Right hindlimb (tissue), 1 donor: ENCODE measurements at places on chromosomes 7 and 10.

- DNase-seq, result no peak
Observed at GRCh38 chr7:131673576-131673975, 117.1 kb upstream of the PODXL start.

DNA sequence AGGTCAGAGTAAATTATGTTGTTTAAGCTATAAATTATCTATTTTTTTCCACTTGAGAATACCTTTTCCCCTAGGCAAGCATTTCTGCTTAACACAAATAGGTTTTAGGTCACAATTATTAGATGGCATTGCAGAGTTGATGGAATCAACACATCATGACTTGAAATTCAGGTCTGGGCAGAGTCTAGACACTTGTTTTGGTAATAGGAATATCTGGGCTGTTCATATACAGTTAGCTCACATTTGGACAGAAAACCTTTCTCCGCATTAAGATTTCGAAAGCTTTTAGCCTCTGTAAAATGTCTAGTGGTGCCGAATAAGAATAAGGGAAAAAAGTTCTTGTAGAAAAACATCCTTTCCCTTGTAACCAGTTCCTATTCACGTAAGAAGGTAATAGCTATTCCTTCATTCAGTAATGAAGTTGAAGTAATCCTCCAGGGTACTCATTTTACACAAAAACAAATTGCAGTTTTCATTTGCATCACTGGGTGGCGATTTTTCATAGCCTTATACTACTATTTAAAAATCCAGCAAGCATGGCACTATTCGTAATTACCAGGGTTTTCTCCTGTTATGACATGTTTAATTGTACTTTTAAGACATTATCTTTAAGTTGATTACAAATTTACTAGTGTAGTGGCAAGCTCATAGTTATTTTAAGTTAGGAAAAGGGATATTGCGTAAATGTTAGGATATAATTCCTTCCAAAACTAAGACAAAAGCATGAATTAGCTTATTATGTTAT is 37.0 kb downstream of the RPA3 start:
- DNase-seq, result no peak

DNA sequence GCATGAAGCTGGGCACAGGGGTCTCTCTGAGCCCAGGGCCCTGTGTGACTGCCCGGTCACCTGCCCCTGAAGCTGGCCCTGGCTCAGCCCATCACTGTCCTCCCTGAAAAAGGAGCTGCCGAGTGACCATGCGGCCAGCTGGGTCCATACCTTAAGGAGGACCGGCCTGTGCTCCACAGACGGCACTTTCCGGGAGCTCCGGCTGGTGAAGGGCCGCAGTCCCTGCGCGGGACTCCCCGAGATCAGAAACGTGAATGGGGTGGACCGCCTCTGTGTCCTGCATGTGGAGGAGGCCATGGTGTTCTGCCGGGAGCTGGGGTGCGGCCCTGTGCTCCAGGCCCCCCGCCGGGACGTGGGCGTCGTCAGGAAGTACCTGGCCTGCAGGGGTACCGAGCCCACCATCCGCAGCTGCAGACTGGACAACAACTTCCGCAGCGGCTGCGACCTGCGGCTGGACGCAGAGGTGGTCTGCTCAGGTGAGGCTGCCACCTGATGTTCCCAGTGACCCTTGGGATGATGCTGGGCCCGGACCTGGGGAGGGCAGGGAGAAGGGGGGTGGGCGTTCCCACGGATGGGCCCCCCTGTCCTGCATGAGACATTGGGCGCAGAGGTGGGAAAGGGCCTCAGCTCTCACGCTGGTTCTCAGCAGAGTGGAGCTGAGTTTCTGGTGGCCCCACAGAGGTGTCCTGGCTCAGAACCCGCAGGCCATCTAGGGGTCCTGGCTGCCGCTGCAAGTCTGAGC is 3.5 kb downstream of the SCART1 start:
- peak; percentile 9 for DNase-seq

- no peak for DNase-seq
Observed at GRCh38 chr10:92045641-92046106, 122.1 kb downstream of the BTAF1 start.

- DNase-seq, result no peak
Observed at GRCh38 chr10:120555842-120556532, 99.0 kb downstream of the PLPP4 start.

DNA sequence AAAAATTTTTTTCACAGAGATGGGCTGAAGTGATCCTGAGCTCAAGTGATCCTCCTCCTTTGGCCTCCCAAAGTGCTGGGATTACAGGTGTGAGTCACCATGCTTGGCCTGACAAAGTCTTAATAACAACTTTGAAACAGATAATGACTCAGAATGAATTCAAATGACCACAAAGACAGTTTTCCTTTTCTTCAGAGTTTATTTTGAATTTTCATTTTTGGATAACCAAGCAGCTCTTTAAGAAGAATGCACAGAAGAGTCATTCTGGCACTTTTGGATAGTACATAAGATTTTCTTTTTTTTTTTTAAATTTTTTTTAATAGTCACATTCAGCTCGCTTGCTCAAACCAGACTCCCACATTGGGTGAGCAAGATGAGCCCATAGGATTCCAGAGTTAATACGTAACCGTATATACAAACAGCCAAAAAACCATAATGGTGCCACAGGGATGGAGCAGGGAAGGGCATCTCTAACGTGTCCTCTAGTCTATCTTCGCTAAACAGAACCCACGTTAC is 43.0 kb upstream of the NMT2 start:
- no peak for DNase-seq

DNA sequence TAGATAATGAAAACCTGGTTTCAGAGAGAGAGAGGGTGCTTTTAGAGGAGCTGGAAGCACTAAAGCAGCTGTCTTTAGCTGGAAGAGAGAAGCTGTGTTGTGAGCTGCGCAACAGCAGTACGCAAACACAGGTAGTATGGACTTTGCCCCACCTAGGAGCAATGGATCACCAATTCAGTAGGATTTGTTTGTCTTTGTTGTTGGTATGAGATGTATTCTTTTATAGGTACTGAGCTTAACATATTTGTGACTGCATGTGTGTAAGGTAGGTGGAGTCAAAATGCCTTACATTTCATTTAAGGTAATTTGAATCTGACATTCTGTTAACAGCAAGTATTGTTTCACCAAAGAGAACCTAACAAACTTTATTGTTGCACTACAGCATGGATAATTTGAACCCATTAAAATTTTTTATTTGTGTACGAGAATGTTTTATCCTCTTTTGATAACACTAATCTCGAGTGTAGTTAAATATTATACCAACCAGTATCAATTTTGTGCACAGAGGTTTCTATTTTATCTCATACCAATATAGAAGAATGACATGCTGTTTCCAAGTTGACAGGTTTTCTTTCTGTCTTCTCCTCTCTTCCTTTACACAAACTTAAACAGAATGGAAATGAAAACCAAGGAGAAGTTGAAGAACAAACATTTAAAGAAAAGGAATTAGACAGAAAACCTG is 92.1 kb downstream of the CYP51A1 start:
- DNase-seq, result no peak

DNA sequence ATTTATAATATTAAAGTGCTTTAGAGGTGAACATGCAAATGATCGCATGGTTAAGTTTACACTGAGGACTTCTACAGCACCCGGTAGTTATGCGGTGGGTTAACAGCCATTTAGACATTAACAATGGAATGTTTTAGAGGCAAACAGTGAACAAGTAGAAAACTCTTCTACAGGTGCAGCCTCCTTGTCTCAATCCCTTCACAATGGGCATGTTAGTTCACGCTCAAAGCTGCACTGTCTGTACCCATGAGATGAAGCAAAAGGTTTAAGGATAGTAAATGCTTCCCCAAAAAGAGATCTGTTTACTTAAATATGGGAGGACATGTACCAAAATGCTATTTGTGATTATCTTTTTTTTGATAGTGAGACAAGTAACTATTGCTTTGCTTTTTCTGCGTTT is 25.1 kb downstream of the PUS7 start:
- DNase-seq, result no peak

GRCh38 chr10:78375854-78376785 is 342.5 kb downstream of the RPS24 start:
- peak; percentile 55 for DNase-seq

DNA sequence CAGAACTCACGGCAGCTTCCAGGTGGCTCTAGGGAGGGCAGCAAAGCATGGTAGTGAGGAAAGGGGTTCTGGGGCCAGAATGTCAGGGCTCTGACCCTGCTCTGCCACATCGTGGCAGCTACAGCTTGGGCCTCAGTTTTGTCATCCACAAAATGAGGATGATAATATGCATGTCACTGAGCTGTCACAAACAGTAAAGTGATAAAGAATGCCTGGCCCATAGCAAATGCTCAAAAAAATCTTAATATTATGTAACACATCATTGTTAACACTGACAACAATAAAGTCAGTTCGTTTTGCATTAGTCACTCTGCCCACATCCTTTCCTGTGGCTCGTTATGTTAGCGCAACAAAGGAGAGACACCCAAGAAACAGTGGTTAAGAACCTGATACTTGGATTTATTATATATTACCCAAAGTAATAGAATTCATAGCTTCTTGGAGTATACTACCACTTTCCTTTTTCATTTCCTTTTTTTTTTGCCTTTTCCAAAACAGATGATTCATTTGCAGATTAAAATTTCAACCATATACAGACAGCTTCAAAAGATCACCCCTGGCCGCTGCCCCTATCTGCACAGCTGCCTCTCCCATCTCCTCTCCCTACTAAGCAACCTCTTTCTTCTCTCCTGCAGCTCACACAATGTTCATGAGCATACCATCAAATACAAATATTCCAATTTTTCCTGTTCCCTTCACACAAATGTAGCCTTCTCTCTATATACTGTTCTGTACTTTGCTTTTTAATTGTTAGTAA is 45.5 kb upstream of the DDC start:
- DNase-seq, result no peak

DNA sequence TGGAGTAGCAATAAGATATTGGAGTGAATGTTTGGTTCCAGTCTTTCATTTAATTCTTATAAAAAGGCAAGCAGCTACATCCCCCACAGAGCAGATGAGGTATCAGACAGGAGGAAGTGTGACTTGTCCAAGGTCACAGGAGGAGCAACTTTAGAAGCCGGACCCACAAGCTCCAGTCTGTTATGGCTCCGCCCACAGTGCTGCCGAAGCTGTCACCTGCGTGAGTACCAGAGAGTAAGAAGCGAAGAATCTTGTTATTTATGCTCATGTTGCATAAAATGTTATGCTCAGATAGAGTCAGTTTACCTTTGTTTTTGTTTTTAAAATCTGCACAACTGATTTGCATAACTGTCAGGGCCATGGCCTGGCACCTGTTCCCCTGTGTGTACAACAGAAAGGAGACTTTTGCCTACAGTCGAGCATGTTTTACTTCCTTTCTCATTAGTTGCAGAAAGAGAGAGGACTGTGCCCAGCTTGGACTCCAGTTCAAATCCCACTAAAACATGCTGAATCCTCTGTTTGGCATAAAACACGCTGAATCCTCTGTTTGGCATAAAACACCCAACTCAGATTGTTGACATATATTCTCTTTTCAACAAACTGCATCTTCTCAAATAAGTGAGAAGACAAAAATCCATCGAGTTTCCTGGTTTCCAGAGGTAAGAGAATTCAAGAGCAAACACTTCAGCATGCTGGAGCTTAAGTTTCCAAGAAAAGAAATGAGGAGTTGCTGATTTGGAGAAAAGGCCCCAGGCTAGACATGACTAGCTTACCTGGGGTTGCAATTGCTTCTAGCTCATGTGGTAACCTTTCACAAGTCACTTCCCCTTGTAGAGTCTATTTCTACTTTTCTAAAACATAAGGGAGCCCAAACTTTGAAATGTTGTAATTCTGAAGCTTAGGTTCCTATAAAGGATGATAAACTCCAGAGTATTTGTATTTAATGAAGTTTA is 409.8 kb upstream of the ZMIZ1 start:
- no peak for DNase-seq
